ENCODE measurements at places on chromosomes 16 and 17.

- DNase-seq = no peak
Observed at GRCh38 chr16:49972961-49973360, 52.1 kb upstream of the CNEP1R1 start.

GRCh38 chr17:78774453-78774852 lies 7.6 kb downstream of the CYTH1 start:
- DNase-seq = no peak

DNA sequence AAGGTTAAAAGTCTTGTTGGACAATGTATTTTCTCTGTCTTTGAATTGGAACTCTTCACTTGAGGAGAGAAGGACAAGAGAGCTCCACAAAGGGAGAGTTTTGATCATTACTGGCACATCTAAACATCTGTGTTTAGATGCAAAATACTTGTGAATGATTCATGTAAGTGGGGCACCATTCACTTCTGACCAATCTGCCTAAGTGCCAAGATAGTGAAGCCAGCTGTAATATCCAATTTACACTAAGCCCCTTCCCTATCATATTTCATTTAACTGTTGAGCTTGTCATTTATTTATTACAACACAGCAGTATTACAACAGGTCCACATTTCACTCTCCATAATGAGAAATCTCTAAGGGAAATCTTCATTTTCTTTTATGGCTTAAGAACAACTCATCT lies 832.3 kb upstream of the GOT2 start:
- DNase-seq = no peak

GRCh38 chr16:51987519-51987918 lies 559.4 kb downstream of the TOX3 start:
- no peak for DNase-seq

GRCh38 chr17:9557857-9558256 lies 17.8 kb downstream of the STX8 start:
- DNase-seq = no peak

DNA sequence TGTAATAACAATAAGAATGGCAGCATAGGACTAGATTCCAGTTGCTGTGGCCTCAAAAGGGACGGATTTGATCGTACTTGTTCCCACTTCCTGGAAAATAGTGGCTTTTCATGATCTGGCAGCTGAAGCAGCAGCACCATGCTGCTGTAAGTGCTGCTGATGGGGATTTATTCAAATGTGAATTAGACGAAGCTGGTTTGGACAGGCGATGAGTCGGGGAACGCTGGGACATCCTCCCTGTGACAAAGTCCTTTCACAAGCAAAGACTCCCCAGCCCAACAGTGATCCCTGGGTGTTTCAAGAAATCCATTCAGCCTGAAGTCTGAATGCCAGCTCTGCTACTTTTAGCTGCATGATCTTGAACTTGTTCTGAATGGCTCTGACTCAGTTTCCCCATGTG lies 88.6 kb upstream of the XYLT1 start:
- DNase-seq = no peak

DNA sequence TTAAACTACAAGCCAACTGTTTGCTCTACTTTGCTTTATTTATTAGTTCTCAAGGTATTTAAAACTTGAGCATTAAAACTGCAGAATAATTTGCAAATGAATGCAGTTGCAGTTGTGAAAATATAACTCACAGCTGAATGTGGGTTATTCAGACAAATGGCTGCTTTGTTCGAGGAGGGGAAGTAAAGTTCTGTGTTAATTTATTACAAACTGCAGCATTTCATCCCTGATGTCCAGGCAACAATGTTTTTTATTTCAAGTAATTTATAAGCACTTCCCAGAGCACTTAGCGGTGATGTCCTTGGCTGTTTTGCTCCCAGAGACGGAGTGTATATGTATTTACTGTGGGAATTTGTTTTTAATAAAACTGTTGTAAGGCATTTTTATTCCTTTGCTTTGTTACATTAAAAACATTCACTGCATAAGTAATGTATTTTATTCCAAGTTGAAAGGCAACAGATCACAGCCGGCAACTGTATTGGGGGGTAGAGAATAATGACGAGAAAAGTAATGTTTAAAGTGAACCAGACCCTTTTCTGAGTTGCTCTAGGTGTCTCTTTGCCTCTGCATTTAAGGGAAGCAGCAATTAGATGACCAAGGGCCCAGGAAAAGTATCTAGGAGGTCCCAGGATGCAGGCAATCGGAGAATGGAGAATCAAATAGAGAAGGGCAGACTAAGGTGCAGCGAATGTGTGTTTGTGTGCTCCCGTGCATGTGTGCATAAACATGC lies 291.2 kb upstream of the SALL1 start:
- no peak for DNase-seq

DNA sequence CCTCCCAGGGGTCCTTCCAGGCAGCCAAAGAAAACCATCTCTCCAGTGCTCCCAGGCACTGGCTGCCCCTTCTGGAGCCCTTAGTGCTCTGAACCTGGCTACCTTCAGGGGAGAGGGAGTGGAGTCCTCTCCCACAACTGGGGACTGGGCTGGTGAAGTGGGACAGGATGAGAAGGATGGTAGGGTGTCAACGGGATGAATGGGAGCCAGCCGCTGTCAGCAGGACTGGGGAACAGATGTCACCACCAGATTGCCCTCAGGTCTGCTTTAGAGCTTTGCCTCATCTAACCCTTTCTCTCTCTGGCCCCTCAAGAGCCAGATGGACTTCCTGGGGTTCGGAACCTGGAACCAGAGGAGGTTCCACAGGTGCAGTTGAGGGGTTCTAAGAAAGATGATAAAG lies 488 bp upstream of the SEBOX start:
- DNase-seq = no peak

GRCh38 chr17:1484676-1485422 lies 7.6 kb downstream of the MYO1C start:
- DNase-seq = no peak

GRCh38 chr17:4950075-4950745 lies 709 bp upstream of the ENO3 start:
- DNase-seq = no peak

GRCh38 chr17:7173687-7174602 lies 5.2 kb downstream of the ASGR1 start:
- no peak for DNase-seq

DNA sequence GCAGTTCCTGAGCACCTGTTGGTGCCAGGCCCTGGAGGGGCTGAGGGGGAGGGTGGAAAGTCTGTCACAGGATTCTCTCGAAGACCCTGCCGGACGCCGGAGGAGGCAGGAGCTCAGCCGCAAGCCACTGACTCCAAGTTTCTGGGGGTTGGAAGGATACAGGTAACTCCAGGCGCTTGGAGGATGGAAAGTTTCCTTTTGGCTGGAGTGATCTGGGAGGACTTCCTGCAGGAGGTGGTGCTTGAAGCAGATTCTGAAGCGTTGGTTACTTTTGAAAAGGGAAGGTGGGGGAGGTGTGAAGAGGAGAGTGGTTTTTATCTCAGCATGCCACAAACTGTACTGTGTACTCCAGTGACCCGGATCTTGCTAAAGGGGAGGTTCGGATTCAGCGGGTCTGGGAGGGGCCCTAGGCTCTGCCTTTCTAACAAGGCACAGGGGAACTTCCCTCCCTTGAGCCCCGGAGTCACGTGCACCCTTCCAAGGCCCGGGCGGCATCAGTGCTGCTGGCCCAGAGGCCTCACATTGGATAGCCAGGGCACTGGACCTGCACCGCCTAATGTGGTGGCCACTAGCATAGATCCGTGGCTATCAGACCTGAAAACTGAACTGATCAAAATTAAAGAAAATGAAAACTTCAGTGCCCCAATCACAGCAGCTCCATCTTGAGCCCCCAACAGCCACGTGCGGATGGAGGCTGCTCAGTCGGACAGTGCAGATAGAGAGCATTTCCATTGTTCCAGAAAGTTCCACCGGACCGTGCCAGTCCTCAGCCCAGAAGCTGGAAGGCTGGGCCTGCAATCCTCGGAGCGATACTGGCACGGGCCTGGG lies 42.2 kb upstream of the GSE1 start:
- no peak for DNase-seq

GRCh38 chr17:40803617-40804082 lies 3.9 kb upstream of the KRT28 start:
- DNase-seq = peak; percentile 32

DNA sequence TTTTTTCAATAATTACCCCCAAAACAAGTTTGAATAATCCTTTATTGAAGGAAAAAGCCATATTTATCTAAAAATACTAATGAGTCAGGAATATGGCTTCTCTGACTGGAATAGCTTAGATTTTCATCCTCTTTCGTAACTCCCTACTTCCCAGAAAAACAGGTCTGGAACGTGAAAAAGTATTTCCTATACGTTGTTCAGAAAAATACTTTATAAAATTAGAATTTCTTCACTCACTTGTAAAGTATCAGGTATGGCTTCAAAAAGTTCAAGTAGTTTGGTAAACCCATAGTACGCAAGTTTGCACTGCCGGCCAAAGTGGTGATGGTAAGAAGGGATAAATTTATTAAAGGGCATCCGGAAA lies 33.7 kb downstream of the MARF1 start:
- DNase-seq = no peak

GRCh38 chr17:46074540-46074939 lies 75.5 kb downstream of the STH start:
- DNase-seq = no peak
